ENCODE measurements at places on chromosomes 5 and 9.

- no peak for DNase-seq
These were observed 30.7 kb downstream of the TCF7 start for GRCh38 chr5:134145041-134145757.

GRCh38 chr9:20811872-20812271 lies 127.8 kb downstream of the FOCAD start:
- DNase-seq, result no peak

DNA sequence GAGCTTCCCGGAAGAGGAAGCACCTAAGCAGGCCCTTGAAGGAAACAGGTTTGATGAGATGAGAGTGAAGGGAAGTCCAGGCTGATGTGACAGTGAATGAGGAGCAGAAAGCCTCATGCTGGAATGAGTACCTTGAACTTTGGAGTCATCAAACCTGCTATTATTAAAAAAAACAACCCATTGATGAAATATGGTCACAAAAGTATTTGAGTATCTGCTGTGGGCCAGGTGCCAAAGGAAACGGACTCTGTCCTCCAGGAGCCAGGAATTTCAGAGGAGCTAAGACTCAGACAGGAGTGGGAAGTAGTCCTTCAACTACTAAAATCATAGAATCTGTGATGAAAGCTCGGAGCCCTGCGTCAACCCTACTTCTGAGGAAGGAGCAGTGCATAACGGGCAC lies 11.9 kb downstream of the HAND1 start:
- DNase-seq, result no peak

GRCh38 chr5:73966451-73966850 lies 340.5 kb downstream of the ARHGEF28 start:
- DNase-seq, result no peak

DNA sequence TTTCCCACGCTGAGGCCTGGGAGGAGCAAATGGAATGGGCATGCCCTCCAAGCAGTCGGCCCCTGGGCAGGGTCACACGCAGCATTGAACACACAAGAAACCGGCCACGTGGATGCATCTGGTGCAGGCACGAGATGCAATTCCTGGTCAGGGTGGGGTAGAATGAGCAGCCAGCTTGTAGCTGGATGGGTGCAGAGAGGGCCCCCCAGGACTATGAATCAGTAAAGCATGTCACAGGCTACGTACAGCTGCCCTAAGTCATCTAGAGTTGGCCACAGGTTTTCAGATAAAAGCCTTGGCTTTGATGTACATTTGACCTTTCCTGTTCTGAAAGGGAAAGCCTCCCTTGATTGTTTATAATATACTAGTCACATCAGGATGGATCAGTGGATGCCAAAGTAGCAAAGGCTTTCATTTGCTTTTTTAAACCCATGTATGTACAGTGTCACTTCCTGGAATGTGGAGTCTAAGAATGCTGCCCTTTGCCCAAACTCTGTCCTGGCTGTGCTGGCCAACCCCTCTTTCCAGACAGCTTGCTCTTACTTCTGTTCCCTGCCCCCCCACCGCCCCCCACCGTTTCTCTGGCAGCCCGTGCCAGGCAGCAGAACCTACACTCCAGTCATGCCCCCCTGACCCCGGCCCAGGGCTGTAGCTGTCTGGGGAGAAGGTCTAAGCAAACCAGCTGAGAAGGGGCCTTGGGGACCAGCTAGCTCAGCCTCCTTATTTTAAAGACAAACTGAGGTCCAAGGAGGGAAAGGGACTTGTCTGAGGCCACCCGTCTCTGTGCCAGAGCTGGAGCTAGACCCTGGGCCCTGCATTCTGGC lies 169.2 kb downstream of the HSPA4 start:
- DNase-seq, result no peak

DNA sequence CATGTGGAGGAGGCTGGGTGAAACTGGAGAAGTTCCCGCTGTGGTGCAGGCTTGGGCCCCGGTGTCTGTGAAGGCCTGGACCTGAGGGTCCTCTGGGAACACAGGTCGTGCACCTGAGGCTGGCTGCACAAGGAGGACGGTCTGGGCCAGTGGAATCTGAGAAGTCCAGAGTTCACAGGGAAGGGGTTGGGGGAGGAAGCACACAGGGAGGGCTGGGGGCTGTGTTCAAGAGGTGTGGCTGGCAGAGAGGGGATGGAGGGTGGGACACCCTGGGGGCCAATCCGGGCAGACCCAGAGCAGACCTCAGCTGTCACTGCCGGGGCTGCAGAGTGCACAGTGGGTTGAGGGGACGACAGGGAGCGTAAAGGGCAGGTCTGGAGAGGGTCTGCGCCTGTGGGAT lies 2.6 kb downstream of the SLC9A3 start:
- DNase-seq, result no peak

DNA sequence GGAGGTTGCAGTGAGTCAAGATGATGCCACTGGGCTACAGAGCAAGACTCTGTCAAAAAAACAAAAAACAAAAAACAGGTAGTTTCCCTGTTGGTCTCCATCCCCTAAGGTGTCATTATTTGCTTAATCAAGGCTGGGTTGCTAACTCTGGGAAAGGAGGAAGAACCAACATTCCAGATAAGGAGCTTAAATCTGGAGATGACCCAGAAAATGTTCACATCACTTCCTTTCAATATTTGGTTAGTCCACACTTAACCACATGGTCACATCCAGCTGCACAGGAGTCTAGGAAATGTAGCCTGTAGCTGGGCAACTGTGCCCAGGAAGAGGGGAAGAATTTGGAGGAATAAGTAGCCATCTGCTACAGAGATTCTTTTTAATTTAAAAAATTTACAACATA lies 25.9 kb upstream of the MEGF9 start:
- DNase-seq, result no peak

DNA sequence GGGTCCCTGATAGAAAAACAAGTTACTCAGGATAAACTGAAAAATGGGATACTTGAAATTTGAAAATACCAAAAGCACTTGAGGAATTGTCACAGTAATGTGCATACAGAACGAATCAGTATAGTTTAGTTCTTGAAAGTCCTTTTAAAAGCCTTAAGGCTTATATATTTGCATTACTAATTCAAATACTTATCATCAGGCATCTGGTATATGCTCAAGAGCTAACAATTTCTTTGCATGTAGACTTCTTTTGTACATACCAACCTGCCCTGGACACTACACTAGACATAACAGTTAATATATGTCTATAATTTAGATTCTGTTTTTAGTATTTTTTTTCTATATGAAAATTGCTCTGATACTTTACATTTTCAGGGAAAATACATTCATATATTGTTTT lies 43.2 kb downstream of the SMIM15 start:
- no peak for DNase-seq
